Activated B cell treated with CpG ODN at 0.5 μM for 24 hours (primary cell): ENCODE measurements at places on chromosomes 4 and X. TPM values are rescaled to one million over a fixed set of nuclear protein-coding genes. Genes with fewer than 3 reads are reported as not detected.
A peak's percentile ranks its signal among the peaks of the same experiment; 100 is the strongest.

GRCh38 chrX:11108253-11108941, 2.7 kb upstream of the HCCS start:
- no peak for DNase-seq
- peaks cover 2% of the 10 kb centered on the region for H3K36me3 ChIP-seq
- H3K27me3 ChIP-seq = no peaks in the 10 kb centered on the region
- no peak overlapping the region for H3K4me3 ChIP-seq

GRCh38 chr4:52883183-52883621, 21.1 kb downstream of the RASL11B start:
- H3K27me3 ChIP-seq = no peaks in the 10 kb centered on the region
- H3K4me3 ChIP-seq = no peak overlapping the region
- H3K4me1 ChIP-seq = no peaks in the 10 kb centered on the region
- H3K27ac ChIP-seq = no peak overlapping the region

DNA sequence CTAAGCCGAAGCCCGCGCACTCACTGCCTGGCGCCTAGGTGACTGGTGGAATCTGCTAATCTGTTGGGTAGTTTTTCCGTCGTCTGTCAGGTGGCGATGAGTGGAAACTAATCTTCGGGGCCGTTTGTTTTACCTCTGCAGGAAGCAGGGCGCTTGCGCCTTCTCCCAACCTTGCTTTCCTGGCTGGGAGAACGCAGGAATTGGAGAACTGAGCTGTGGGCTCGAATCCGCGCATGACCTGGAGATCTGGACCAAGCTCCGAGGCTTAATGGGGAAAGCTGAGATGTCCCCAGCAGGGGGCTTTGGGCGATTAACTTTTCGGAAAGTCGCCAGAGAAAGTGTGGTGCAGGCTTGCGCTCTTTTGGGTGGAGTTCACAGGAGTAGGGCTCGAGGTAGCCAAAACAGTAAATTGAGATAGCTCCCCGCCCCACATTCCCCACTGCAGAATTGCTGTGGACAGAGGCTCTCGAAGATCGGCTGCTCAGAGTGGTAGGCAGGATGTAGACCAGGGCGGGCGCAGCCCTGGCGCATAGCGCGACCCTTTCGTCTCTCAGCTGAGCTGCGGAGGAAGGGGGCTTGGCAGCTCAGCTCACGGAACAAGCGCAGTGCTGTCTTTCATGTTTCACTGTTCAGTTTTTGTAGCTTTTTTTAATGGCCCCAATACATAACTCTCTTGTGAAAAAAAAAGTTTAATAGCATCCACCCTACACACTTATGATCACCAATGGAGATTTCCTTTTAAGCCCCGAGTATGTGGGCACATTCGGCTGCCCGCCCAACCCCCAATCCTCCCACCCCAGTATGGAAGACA, 2.7 kb upstream of the FGF5 start:
- H3K36me3 ChIP-seq = no peaks in the 10 kb centered on the region
- H3K27ac ChIP-seq = no peak overlapping the region
- H3K27me3 ChIP-seq = peaks cover 70% of the 10 kb centered on the region
- H3K4me3 ChIP-seq = no peak overlapping the region
- peaks cover 31% of the 10 kb centered on the region for H3K4me1 ChIP-seq

- no peak overlapping the region for H3K4me3 ChIP-seq
- no peaks in the 10 kb centered on the region for H3K27me3 ChIP-seq
- no peaks in the 10 kb centered on the region for H3K36me3 ChIP-seq
- H3K27ac ChIP-seq = no peak overlapping the region
Observed at GRCh38 chr4:23327120-23327519, 562.7 kb downstream of the PPARGC1A start.

GRCh38 chr4:152462047-152462446, 73.8 kb downstream of the FBXW7 start:
- peaks cover 80% of the 10 kb centered on the region for H3K4me1 ChIP-seq
- peak overlapping the region; percentile 41 for H3K4me3 ChIP-seq
- peak overlapping the region; percentile 83 for H3K27ac ChIP-seq
- DNase-seq = no peak
- H3K36me3 ChIP-seq = peaks cover 2% of the 10 kb centered on the region

GRCh38 chrX:110125446-110126162, 122.7 kb downstream of the TMEM164 start:
- no peak overlapping the region for H3K4me3 ChIP-seq
- H3K36me3 ChIP-seq = peaks cover 9% of the 10 kb centered on the region
- no peaks in the 10 kb centered on the region for H3K27me3 ChIP-seq
- no peak for DNase-seq

GRCh38 chr4:74632634-74633033, 161.7 kb downstream of the BTC start:
- no peak overlapping the region for H3K4me3 ChIP-seq
- DNase-seq = no peak
- no peak overlapping the region for H3K27ac ChIP-seq
- peaks cover 2% of the 10 kb centered on the region for H3K4me1 ChIP-seq
- H3K27me3 ChIP-seq = peaks cover 20% of the 10 kb centered on the region

- peaks cover 1% of the 10 kb centered on the region for H3K27me3 ChIP-seq
- no peak overlapping the region for H3K4me3 ChIP-seq
- no peaks in the 10 kb centered on the region for H3K36me3 ChIP-seq
- no peak for DNase-seq
Observed at GRCh38 chr4:129429581-129430320, 333.8 kb downstream of the C4orf33 start.

- no peaks in the 10 kb centered on the region for H3K4me1 ChIP-seq
- no peak for DNase-seq
- no peak overlapping the region for H3K27ac ChIP-seq
- H3K4me3 ChIP-seq = no peak overlapping the region
- H3K36me3 ChIP-seq = no peaks in the 10 kb centered on the region
- no peaks in the 10 kb centered on the region for H3K27me3 ChIP-seq
Observed at GRCh38 chr4:24751926-24752539, 43.3 kb upstream of the SOD3 start.

DNA sequence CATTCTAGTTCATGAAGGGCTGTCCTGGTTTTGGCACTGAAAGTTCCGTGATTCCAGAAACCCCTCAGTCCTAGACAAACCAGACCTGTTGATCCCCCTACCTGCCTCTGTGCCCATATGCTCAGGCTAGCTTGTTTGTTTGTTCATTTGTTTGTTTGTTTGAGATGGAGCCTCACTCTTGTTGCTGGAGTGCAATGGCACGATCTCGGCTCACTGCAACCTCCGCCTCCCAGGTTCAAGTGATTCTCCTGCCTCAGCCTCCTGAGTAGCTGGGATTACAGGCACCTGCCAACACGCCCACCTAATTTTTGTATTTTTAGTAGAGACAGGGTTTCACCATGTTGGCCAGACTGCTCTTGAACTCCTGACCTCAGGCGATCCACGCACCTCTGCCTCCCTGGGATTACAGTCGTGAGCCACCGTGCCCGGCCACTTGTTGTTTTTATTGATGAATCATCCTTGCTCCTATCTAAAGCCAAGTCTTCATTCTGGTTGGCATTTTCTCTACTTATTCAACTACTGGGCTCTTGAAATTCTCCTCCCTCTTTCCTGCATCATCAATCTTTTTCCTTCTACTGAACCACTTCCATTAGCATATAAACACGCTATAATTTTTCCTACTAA, 86.3 kb upstream of the BMP2K start:
- H3K4me1 ChIP-seq = peaks cover 23% of the 10 kb centered on the region
- no peak for DNase-seq
- no peak overlapping the region for H3K27ac ChIP-seq
- H3K27me3 ChIP-seq = no peaks in the 10 kb centered on the region

CLDN22 gene
- not detected in 2 replicates for total RNA-seq
